Ovary (tissue), 10 donors: ENCODE measurements at places on chromosomes 7 and 10.

DNA sequence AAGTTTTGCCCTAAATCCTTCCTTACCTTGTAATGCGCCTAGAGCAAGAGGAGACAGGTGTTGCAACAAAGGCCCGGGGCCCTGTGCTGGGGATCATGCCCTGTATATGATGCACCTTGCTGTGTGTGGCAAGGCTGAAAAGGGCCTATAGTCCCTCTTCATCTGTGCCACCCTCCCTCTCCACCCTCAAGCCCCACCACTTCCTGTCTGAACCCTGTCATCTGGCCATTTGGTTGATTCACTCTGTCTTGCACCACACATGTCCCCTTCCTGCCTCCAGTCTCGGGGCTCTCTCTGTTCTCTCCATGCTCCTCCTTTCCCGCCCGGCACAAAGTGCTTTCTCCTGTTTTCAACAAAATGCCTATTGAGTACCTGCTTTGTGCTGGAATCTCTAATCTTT is 11.5 kb upstream of the MALSU1 start:
- no peak for DNase-seq

GRCh38 chr7:47404010-47404409 is 177.9 kb downstream of the TNS3 start:
- no peak for DNase-seq

DNA sequence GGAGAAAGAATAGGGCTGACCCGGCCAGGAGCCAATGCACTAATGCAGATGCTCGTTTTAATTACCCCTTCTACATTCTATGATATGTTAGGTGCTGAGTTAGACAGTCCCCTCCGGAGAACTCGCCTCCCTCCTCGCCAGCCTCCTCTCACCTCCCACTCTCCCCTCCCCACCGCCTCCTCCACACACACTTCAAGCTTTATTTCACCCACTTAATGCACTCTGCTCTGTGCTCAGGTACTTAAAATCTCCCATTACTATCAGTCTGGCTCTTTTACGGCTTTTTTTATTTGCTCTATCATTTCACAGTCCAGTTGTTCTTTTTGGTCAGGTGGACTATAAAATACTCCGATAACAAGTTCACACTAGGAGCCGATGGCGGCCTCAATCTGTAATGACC is 231.6 kb downstream of the TEX36 start:
- DNase-seq = no peak

DNA sequence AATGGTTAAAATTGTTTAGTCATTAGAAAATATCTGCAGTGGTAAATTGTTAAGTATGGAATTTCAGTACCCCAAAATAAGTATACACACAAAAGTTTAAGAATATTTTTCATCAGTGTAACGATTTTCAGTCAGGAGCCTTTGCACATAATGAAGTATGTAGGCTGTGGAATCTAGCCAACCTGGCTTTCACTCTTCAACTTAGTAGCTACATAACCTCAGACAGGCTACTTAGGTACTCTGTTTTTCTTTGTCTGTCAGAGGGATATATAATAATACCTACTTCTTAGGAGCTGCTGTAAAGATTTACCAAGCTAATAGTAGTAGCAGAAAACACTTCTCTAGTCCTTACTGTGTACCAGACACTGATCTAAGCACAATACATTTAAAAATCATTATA is 137.5 kb downstream of the ZEB1 start:
- no peak for DNase-seq

GRCh38 chr10:124068929-124069328 is 24.5 kb downstream of the CHST15 start:
- no peak for DNase-seq
